ENCODE measurements at places on chromosomes 6 and 20.
A peak's percentile ranks its signal among the peaks of the same experiment; 100 is the strongest.

GRCh38 chr6:52284131-52284459, 447 bp downstream of the MCM3 start:
- DNase-seq: peak; percentile 80

DNA sequence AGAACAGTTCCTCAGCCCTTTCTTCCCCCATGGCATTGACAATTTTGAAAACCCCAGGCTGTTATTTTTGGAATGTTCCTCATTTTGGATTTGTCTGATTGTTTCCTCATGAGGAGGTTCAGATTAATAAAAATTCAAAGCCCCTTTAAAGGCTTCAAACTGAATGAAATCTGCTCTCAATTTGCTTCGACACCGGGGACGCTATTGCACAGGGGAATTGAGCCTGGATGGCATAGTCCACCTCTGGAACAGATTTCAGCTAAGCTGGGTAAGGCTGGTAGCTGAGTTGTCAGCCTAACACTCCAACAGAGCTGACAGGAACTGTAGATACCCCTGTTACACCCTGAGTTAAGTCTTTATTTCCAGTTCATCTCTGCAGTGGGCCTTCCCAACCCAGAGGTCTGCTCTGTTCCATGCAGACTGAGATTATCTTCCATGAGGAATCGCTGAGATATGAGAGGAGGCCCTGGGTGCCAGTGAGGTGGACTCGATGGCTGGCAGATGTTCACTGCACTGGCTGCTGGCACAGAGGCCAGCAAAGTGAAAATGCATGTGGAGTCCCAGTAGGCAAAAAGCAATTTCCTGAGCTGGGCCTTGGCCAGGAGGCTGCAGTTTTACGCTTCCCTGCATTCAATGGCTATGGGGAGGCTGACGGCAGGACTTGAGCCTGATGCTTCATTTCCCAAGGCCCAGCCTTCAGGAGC, 73.3 kb upstream of the PAX1 start:
- DNase-seq: no peak

DNA sequence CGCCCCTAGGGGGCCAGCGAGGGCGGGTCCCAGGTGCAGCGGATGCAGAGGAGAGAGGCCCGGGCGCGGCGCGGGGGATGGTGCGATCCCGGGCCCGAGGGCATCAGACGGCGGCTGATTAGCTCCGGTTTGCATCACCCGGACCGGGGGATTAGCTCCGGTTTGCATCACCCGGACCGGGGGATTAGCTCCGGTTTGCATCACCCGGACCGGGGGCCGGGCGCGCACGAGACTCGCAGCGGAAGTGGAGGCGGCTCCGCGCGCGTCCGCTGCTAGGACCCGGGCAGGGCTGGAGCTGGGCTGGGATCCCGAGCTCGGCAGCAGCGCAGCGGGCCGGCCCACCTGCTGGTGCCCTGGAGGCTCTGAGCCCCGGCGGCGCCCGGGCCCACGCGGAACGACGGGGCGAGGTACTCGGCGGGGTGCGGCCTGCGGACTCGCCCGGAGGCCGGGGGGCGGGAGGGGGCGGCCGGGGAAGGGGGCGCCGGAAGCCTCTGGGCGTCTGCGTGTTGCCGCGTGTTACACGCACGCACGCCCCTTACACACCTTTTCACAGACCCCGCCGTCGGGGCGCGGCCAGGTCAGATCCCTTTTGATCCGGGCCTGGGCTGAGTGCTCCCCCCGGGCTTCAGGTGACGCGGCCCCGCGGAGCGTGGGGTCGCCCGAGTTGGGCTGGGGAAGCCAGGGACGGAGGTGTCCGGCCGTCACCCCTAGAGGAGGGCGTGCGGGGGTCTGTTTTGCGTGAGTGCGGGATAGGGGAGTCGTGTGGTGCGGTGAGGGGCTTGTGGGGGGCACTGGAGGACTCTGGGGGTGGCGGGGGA, 412 bp downstream of the TRIB3 start:
- DNase-seq: peak; percentile 83

DNA sequence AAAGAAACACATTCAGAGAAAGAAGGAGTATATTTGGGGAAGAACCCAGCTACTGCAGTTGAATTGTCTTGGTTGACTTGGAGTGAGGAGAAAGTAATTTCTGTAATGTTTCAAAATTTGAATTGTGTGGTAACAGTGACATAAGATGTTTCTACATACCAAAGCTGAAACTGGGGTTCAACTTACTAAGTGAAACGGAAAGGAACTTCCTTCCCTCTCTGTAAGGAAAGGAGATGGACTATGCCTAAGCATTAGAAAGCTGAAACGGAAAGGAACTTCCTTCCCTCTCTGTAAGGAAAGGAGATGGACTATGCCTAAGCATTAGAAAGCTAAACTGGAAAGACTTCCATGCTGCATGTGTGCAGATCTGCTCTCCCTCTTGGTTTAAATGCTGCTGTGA, 46.0 kb downstream of the HUS1B start:
- no peak for DNase-seq

DNA sequence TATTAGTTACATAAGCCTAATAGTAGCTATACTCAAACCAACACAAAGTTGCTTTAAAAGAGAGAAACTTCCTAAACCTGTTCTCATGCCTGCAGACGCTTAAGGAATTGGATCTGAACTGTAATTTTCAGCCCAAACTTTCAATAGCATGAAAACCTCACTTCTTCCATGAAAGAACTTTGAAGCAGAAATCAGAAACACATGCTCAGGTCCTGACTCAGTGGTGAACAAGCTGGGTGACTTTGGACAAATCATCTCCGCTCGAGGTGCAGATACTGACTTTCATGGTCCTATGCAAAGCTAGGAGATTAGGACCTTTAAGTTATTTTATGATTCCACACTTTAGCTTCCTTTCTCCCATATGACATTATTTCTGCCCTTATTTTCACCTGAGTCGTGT, 36.5 kb downstream of the NOX3 start:
- no peak for DNase-seq

GRCh38 chr20:10716855-10717254, 43.1 kb upstream of the JAG1 start:
- DNase-seq: no peak

GRCh38 chr6:37244430-37245310, 12.9 kb upstream of the TBC1D22B start:
- no peak for DNase-seq

GRCh38 chr6:72525821-72526510, 95.9 kb upstream of the KCNQ5 start:
- DNase-seq: no peak

DNA sequence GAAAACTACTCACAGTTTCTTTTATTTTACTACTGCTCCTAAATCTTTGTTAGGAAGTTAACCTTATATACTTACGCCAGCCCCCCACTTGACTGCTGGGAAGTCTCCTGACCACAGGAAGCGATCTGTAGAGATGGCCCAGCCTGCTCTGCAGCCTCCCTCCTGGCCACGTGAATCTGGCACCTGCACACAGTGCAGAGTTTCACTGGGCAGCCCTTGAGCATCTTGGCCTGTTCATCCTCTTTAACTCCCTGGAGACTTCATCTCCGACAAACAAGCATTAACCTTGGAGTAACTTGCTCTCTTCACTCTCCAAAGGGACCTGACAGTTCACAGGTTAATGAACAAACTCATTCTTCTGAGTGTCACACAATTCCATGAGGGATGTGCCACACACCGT, 294.1 kb downstream of the BTBD9 start:
- DNase-seq: no peak

GRCh38 chr6:47126647-47127391, 84.7 kb upstream of the ADGRF1 start:
- no peak for DNase-seq

- DNase-seq: no peak
These were observed 337.4 kb downstream of the GRIK2 start for GRCh38 chr6:101730954-101731353.
